Left ventricle myocardium inferior (tissue), 1 donor: ENCODE measurements at places on chromosomes 4 and X. TPM values are rescaled to one million over a fixed set of nuclear protein-coding genes. Genes with fewer than 3 reads are reported as not detected.

DNA sequence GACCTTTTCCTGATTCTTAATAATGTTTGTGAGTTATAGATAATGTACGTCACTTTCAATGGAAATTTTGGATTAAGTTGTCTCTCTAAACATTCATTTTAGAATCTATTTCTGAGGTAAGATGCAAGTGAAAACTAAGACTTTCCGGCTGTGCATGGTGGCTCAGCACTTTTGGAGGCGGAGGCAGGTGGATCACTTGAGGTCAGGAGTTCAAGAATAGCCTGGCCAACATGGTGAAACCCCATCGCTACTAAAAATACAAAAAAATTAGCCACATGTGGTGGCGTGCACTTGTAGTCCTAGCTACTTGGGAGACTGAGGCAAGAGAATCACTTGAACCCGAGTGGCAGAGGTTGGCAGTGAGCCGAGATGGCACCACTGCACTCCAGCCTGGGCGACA lies 524.6 kb upstream of the SLIT2 start:
- DNase-seq, result no peak

DNA sequence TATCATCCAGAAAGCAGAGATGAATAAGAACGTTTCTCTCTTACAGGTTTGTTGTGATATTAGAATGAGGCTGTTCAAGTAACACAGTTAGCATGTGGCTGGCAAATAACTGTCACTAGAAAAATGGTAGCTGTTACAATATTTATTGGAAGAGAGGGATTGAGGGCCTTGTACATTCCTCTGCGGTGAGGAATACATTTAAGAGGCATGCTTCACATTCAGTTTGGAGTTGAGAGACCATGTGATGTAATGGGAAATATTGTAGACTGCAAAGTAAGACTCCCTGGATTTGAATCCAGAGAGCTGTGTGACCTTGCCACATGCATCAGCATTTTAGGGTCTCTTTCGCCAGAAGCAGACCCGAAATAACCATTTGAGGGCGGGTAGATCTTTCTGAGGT lies 104.8 kb upstream of the KIT start:
- no peak for DNase-seq

DNA sequence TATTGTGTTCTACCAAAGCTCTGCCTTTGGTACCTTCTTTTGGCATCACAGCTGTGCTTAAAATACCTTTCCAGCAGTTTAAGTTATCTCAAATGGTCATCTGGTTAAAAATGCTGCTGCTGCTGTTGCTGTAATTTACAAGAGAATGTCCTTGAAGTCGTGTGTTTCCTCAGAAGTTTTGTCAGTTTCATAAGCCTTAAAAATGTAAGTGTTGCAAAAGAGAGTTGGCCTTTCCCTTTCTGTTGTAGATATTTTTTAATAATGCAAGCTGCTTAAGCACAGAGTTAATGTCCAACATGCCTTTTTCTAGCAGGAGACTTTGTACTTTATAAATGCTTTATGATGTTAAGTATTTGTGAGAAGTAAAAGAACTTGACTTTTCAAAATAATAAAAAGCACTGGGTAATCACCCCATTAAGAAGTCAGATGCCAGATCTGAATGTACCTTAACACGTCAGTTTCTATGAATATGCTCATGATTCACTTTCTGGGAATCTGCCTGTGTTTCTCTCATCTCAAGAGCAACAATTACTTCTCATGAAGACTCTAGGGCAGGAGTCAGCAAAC lies 35.3 kb upstream of the TENM3 start:
- DNase-seq, result no peak

DNA sequence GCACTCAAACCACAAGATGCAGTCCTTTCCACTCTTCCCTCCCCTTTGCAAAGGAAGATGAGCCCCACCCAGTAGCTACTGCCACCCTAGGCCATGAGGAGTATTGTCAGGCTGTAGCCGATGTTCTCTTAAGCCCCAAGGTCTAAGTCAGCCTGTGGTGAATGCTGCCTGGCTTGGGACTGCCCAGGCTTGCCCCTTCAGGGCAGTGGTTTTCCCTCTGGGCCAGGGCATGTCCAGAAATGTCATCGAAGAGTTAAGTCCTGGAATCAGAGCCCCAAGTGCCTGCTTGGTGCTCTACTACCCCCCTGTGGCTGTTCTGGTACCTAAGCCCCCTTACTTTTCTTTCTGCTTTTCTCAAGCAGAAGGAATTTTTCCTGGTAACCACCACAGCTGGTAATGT lies 11.8 kb upstream of the PGK1 start:
- no peak for DNase-seq

DGAT2L6 gene
- not detected for total RNA-seq

TEC gene
- total RNA-seq, result 1.9 TPM
